Psoas muscle (tissue), 8 donors: ENCODE measurements at places on chromosomes 13 and 19. TPM values are rescaled to one million over a fixed set of nuclear protein-coding genes. Genes with fewer than 3 reads are reported as not detected.
A peak's percentile ranks its signal among the peaks of the same experiment; 100 is the strongest.

- H3K4me3 ChIP-seq: no peak overlapping the region
- no peak overlapping the region for H3K27ac ChIP-seq
- no peak for DNase-seq
- no peaks in the 10 kb centered on the region for H3K27me3 ChIP-seq
- H3K4me1 ChIP-seq: no peaks in the 10 kb centered on the region
Observed at GRCh38 chr19:30673336-30673735, 301.2 kb downstream of the ZNF536 start.

The NCR1 gene
- not detected for polyA plus RNA-seq

The ZNF414 gene
- 21.6 TPM for polyA plus RNA-seq

DNA sequence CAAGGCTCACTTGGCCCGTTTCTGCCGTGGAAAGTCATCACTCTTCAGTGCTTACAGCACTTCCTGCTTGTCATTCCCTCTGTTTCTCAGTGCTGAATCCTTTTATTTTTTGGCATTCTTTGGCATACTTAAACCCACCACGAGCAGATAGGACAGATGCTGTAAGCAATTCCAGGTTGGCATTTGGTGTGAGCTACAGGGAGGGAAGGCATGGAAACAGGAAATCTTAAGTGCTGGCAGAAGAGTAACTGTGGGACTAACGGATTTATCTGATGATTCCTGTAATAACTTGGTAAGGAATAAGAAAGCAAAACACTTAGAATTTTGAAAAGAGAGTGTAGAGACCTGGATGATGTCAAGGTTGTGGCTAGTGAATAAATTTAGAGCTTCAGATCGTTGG is 273.4 kb downstream of the GPC6 start:
- H3K4me3 ChIP-seq: no peak overlapping the region
- no peaks in the 10 kb centered on the region for H3K36me3 ChIP-seq
- no peaks in the 10 kb centered on the region for H3K4me1 ChIP-seq
- DNase-seq: no peak
- no peak overlapping the region for H3K27ac ChIP-seq
- no peaks in the 10 kb centered on the region for H3K27me3 ChIP-seq

The ZIM2 gene
- not detected for polyA plus RNA-seq

- no peaks in the 10 kb centered on the region for H3K4me1 ChIP-seq
- H3K4me3 ChIP-seq: no peak overlapping the region
- no peak for DNase-seq
- no peaks in the 10 kb centered on the region for H3K36me3 ChIP-seq
- H3K27me3 ChIP-seq: no peaks in the 10 kb centered on the region
Observed at GRCh38 chr13:86870444-86870843, 800.7 kb upstream of the SLITRK5 start.

- no peak for DNase-seq
- no peak overlapping the region for H3K4me3 ChIP-seq
- H3K36me3 ChIP-seq: no peaks in the 10 kb centered on the region
- no peaks in the 10 kb centered on the region for H3K27me3 ChIP-seq
- H3K4me1 ChIP-seq: no peaks in the 10 kb centered on the region
Observed at GRCh38 chr13:60093425-60094019, 70.2 kb downstream of the DIAPH3 start.

GRCh38 chr19:45879055-45879454 is 6.9 kb downstream of the IRF2BP1 start:
- H3K36me3 ChIP-seq: no peaks in the 10 kb centered on the region
- H3K4me3 ChIP-seq: no peak overlapping the region
- no peak overlapping the region for H3K27ac ChIP-seq
- DNase-seq: no peak
- H3K27me3 ChIP-seq: peaks cover 4% of the 10 kb centered on the region

DNA sequence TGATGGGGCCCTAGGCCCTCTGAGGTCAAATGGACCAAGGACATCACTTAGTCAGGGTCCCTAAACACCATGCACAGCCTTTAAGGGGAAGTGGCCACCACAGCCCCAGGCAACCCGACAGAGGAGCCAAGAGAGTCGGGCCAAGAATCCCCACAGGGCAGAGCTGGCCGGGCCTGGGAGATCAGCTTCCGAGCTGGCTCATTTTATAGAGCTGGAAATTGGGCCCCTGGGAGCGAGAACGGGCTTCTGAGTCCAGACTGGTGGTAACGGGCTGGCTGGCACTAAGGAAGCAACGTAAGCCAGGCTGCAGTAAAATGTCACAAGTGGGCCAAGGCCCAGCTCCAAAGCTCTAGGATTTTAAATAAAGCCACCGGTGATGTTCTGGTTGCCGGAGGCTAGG is 51.1 kb downstream of the HSPH1 start:
- peak; percentile 57 for DNase-seq
- H3K27me3 ChIP-seq: peaks cover 1% of the 10 kb centered on the region
- no peak overlapping the region for H3K4me3 ChIP-seq
- H3K4me1 ChIP-seq: no peaks in the 10 kb centered on the region
